ENCODE measurements at places on chromosomes 1 and 21. TPM values are rescaled to one million over a fixed set of nuclear protein-coding genes. Genes with fewer than 3 reads are reported as not detected.

DNA sequence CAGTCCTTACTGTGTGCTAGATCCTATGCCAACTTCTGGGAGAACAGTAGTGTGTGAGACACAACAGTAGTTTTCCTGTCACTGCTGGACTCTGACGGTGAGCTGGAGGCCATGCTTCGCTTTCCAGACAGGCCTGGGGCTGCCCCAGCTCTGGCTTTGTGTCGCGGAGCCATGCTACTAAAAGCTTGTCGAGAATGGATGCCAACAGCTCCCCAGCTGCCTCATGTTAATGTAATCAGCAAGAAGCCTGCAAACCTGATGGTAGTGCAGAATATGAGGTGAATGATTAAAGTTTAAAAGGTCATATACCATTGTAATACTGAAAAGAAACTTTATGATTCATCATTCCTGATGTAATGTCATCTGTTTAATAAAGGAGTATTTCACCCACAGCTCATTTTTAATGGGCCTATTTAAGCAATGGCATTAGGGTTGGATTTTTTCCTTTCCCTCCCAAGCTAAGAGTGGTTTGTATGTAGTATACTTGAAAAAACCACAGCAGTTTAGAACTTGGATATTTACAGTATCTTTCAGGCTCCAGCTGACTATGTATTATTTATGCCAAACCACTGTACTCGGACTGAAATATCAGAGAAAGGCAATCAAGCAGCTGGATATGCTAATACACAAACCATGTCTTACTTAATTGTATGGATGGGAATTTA is 343.0 kb downstream of the NUF2 start:
- no peak for DNase-seq

IQGAP3 gene
- polyA plus RNA-seq, result 11.7 TPM

GRCh38 chr1:30534551-30534940 is 188.8 kb downstream of the MATN1 start:
- DNase-seq, result no peak

DNA sequence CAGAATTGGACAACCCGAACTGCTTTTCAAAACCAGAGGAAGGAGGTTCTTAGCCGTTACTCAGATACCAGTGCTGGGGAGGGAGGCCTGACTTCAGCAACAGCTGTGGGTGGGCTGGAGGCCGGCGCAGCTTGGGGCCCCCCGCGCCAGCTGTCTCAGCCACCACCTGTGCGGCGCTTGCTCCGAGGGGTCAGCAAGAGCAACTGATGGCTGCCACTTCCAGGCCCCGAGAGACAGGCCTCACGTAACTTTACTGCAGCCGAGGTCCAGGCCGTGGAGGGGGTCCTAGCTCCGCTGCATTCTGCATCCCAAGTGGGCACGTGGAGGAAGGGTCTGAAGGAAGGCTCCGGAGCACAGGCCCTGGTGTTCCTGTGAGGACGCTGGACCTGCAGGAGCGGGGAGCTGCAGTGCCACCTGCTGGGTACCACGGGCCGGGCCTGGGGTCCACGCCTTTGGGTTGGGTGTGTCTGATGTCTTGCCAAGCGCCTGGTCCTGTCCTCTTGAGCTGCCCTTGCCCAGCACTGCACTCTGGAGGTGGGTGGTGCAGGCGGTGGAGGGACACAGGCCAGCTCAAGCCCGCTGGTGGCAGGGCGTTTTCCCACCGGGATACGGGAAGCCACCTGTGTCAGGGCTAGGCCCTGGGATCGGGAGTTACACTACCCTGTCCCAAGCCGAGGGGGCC is 9.8 kb downstream of the THAP3 start:
- DNase-seq, result no peak

DNA sequence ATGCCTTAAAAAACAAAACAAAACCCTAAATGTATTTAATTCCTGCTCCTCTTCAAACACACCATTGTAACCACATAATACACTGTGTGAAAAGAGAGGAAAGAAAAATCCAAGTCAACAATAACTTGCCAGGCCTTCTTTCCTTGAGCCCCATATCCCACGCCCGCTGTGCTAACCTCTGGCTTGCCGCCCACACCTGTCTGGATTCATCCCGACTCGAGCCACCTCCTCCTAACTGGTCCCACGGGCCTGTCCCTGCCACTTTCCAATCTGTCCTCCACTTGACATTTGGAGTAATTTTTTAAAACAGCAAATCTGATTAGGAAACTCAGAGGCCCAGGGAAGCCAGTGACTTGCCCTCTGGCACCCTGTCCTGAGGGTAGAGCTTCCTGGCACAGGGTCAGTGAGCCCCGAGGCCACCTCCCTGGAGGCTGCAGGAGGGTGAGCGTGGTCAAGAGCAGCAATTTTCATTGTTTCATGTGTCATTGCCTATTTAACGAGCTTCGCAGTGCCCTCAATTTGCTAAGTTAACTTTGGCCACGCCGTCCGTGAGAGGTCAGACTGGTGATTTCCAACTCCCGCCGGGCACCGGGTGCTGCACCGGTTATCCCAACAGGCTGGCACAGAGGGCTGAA is 54.1 kb downstream of the B3GALT5 start:
- no peak for DNase-seq

- no peak for DNase-seq
These were observed 124.1 kb upstream of the AJAP1 start for GRCh38 chr1:4530166-4530785.

CD1E gene
- polyA plus RNA-seq, result 0.36 TPM

DNA sequence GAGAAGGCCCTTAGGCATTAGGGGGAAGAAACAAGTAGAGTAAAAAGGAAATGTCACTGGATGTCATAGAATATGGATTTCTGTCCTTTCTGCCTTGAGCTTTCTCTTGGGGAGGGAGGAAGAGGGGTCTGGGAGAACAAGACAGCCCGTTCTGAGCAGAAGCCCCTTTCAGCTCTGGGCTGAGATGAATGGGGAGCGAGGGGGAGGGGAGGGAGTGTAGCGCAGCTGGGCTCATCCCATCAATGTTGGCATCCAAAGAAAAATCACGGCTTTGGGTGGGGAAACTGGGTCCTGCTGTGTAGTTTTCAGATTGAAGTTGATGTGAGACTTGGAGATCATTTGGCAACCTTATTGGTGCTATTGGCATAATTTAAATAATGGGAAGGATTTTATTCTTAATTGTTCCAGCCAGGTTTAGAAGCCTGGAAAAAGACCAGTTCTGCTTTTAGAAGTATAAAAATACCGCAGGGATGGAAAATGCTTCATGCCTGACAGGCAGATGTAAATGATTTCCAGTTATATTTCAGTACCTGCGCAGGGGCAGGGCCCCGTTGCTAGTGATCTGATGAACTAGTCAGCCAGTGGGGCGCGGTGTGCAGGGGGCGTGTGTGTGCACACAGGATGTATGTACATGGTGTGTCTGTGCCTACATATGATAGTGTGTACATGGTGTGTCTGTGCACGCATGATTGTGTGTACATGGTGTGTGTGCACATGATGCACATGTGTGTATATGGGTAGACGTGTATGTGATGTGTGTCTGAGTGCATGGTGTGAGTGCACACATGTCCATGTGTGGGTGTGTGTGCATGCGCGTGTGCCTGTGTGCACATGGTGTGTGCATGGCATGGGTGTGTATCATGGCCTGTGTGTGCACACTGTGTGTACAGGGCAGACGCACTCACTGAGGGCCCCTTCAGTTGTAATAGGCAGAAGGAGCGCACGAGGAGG is 36.0 kb downstream of the ABCG1 start:
- no peak for DNase-seq

DNA sequence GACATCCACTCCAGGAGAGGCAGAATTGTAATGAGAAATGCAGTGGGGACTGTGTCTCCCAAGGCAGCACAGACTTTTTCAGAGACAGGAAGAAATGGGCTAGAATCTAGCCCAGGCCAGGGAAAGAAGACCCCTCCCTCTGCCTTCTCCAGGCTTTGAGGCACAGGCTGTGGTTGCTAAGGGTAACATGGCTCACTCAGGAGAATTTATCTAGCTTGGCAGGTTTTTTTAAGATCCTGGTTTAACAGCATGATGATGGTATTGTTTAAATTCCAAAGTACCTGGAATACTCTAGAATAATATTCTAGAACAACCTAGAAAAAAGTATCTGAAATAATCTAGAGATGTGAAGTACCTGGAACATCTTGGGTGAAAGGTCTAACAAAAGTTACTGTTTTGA is 125.6 kb downstream of the URB2 start:
- DNase-seq, result no peak

DNA sequence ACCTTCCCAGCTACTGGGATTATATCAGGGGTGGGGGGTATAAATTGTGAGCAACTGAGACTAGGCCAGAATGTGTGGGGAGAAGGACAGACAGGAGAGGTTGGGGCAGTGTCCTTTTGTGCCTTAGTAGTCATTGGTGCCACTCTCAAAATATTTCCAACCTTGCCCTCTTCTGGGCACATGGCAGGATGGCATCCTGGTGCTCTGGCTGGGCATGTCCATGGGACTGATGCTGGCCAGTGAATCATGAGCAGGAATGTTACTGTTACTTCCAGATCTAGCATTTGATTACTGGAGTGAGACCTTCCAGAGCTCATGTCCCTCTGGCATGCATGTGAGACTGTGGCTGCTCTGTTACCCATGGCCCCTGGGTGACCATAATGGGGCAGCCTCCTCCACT is 151.2 kb downstream of the MATN1 start:
- DNase-seq, result no peak

NPR1 gene
- polyA plus RNA-seq, result 64.0 TPM

GPX7 gene
- 68.5 TPM for polyA plus RNA-seq

- DNase-seq, result no peak
These were observed 384.5 kb downstream of the LMX1A start for GRCh38 chr1:164971921-164972415.

- peak; percentile 13 for DNase-seq
These were observed 237.6 kb downstream of the PTPRC start for GRCh38 chr1:198876371-198876871.

GRCh38 chr1:227885648-227886502 is 61.9 kb downstream of the WNT9A start:
- no peak for DNase-seq

DNA sequence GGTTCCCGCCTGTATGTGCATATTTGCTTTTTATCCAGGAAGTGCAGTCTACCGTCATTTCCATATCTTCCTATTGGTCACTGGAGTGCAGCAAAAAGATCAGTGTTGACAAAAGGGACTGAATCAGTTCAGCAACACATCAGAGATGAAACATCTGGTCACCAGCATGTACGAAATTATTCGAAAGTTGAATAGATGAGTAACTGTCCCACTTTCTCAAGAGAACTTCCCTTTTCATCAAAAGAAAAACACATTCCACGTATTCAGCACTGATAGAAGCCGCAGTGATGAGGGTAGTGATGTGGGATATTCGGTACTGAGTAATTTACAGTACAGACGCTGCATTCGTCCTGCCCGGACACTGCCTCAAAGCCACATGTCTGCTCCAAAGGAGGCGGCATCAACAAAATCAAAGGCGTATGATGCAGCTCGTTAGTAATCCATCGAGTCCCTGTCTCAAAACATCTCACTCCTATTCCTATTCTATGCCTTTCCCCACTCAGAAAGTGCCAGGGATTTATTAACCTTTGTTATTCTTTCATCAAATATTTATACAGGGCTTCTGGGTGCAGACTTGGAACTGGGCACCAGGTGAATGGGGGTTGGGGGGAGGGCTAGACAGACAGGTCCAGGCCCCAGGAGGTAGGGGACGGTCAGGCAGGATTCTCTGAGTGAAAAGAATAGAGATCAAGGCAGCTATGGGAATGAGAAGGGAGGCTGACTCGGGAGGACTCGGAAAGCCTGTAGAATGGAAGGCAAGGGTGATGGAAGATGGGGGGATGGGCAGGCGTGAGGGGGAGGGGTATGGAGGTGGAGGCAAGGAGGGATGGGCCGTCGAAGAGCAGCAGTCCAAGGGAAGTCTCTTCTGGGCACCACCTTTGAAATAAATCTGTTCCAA is 79.5 kb upstream of the SLC45A1 start:
- no peak for DNase-seq

- DNase-seq, result no peak
These were observed 249.2 kb upstream of the TPTE start for GRCh38 chr21:10272216-10272615.

CDC73 gene
- 48.7 TPM for polyA plus RNA-seq

Measured in right renal cortex interstitium (tissue), 3 donors.